Hippocampal formation (tissue), 2 donors: ENCODE measurements at places on chromosomes 7 and 10.

- DNase-seq, result no peak
These were observed 143.8 kb downstream of the KCNMA1 start for GRCh38 chr10:77493851-77494261.

DNA sequence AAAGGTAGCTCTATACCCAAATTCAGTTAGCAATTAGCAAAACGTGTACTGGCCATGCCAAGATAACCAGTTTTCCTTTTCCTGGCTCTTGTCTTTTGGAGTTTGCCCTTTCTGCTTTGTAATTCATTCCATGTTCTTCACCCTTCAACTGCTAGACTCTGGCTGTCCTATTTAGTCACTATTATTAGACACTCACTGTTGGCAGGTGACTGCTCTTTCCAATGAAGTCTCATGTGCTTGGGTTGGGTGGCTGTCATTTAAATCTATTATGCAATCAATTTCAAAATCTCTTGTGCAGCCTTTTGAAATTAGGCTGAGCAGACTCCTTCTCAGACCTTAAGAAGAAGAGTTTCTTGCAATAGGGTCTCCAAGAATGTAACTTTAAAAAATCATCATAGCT lies 266.5 kb downstream of the GPR158 start:
- DNase-seq, result no peak

GRCh38 chr7:147231275-147231674 lies 1114.7 kb downstream of the CNTNAP2 start:
- no peak for DNase-seq

DNA sequence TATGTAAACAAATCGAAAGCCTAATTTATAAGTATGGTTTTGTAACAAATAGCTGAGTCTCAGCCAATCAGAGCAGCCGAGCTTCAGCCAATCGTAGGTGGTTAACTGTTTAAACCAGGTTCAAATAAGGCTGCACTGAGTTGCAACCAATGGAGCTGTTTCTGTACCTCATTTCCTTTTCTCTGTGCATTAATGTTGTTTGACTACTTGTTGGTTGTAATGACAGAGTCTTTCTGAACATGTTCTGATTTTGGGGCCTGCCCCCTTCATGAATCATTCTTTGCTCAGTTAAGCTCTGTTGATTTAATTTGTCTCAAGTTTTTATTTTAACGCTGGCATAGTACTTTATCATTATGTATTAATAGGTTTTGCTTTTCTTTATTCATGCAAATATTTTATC lies 14.6 kb downstream of the OTUD1 start:
- no peak for DNase-seq

- DNase-seq, result no peak
These were observed 134.4 kb upstream of the LYZL2 start for GRCh38 chr10:30763918-30764317.

- DNase-seq, result no peak
These were observed 45.8 kb downstream of the PRR15 start for GRCh38 chr7:29609162-29610037.

- DNase-seq, result no peak
These were observed 15.3 kb upstream of the SKAP2 start for GRCh38 chr7:26879671-26880070.

DNA sequence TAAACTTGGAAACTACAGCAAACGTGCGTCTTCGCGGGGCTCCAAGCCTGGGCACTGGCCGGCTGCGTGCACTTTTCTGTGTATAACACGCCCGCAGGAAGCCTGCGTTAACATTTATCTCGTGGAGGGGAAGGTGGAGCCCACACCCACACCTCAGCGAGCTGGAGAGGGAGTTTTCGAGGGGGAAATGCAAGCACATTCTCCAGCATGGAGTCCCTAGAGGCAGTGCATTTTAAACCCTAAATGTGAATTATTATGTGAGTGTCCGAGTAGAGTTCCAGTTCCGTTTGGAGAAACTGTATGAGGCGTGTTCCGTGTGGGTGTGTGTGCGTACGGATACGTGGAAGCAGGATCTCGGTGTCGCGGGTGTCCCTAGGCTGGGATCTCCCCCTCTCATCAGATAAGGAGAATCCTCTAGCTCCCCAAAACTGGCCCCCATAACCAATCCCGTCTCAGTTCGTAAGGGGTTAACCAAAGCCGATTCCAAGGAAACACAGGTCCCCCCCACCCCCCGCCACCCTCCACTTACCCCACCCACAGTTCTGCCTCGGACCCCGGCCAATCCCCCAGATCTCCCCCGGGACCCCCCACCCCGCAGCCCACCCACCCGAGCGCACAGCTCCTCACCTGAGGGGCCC lies 403 bp downstream of the CDK6 start:
- DNase-seq, result no peak

- no peak for DNase-seq
These were observed 14.3 kb downstream of the EFCAB10 start for GRCh38 chr7:105567024-105567423.

DNA sequence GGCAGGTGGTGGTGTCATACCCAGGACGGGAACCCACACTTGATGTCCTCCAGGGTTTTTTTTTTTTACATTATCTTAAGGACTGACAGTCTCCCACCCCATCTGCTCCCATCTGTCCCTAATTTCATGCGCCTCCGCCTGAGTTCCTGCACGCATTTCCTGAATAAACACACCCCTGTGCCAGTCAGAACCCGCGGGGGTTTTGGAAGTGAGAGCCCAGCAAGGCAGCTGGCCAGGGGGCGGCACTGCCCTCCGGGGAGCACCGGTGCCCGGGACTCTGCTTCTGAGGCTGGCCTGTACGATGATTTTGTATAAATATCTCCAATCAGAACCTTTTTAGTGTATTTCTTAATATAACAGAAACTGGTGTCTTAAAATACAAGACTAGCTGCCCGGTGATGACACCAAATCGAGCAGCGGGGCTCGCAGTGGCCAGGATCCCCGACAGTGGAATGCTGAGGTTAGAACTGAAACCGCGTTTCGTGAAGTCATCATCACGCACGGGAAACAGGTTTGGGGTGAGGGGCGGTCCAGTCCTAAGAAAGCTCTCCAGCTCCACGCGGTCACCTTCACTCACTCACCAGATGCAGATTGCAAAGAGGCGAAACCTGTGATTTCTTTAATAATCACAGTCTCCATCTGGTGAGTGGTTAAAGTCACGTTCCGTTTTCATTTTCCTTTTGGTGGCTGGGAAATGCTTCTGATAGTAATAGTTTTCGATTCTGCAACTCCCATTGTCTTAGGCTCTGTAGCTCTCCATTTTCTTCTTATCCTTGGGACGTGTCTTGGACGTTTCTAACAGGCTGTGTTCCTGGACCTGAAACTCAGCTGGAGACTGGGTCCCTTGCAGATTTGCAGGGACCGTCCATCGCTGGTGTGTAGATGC lies 19.7 kb downstream of the BNIP3 start:
- DNase-seq, result no peak

DNA sequence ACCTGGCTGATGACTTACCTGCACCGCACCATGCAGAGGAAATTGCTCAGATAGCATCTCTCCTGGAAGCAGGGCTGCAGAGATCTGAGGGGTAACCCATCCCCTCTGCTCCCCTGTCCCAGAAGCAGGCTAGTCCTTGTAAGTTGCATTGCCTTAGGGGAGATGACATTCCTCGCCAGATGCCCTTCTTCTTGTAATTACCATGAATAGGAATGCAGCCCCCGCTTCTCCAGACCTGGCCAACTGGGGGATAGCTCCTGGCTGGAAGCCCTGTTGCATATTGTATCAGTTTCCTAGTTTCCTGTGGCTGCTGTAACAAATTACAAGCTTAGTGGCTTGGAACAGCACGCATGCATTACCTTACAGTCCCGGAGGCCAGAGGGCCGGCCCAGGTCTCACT lies 47.5 kb upstream of the EN2 start:
- DNase-seq, result no peak

DNA sequence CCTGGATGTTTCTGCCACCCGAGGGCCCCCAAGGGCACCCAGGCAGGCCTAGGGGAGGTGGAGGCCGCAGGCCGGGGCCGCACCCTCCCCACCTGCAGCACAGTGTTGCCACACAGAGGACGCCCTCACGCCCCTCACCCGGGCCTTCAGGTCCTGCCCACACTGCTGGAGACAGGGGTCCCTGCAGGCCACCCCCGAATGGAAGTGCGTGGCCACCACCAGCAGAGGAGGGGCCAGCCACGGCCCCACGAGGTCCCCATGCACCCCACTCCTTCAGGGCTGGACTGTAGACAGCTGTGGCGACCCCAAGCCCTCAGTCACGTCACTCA lies 35.4 kb downstream of the ADAP1 start:
- no peak for DNase-seq

- no peak for DNase-seq
These were observed 75.9 kb downstream of the ELMO1 start for GRCh38 chr7:37372750-37373149.

DNA sequence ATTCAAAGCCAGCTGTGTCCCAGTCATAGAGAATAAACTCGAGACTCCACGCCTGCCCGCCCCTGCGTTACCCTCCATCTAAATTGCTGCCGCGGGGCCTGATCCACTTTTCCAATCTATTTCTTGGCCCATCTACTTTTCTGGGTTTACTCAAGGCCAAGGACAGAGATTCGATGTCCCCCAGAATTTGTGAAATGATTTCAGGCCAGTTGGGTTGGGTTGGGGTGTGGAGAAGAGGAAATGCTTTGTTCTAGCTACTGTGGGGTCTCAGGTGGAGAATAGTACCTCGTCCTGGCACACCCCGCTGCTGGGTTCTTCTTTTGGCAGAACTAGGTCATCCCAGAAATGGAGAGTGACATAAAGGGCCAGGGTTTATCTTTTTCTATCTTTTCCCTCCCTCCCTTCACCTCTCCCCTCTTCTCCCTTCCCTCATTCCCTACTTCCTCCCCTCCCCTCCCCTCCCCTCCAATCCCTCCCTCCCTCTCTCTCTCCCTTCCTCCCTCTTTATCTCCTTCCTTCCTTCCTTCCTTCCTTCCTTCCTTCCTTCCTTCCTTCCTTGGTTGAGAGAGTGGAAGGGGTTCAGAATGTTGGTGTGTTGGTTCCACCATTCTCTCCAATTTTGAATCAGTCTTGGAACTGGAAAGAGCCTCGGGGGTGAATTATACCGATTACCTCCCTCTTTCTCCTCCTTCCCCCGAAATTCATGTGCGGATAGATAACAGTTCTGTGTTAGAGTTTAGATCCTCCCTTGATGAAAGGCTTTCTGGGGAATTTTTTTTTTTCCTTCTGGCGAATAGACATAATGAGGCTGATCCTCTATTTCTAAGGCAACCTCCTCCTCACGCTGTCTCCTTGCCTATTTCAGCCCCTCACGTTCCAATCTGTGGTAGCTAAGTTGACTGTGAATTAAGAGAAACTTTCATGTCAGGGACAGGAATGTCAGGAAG lies 1.2 kb upstream of the TMEM229A start:
- DNase-seq, result no peak

GRCh38 chr10:6918305-6918704 lies 338.2 kb upstream of the PRKCQ start:
- no peak for DNase-seq

- no peak for DNase-seq
These were observed 39.7 kb upstream of the SAMD8 start for GRCh38 chr10:75071756-75072155.

- no peak for DNase-seq
These were observed 113.1 kb upstream of the RNF32 start for GRCh38 chr7:156527458-156527890.

GRCh38 chr7:156892081-156892800 lies 742 bp downstream of the LMBR1 start:
- DNase-seq, result no peak

DNA sequence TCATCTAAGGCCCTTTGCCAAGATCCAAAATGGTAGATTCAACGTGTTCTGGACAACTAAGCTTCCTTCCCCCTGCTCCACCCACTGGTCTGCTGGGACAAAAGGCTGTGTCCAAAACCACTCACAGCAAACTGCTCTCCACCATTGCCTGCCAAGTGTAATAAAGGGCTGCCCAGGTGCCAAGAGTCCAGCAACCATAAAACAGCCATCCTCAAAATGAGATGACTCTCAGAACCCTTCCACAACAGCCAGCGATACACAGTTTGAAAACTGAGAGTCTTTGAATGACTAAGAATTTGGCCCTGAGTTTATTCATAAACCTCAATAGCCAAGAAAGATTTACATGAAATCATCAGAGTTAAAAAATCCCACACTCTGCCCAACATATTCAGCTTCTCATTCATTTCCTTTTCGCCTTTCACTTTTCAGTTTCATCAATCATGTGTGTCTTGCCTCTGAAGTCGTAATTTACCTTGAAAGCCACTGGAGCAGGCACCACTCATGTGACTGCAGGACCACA lies 658.1 kb upstream of the MGMT start:
- no peak for DNase-seq

DNA sequence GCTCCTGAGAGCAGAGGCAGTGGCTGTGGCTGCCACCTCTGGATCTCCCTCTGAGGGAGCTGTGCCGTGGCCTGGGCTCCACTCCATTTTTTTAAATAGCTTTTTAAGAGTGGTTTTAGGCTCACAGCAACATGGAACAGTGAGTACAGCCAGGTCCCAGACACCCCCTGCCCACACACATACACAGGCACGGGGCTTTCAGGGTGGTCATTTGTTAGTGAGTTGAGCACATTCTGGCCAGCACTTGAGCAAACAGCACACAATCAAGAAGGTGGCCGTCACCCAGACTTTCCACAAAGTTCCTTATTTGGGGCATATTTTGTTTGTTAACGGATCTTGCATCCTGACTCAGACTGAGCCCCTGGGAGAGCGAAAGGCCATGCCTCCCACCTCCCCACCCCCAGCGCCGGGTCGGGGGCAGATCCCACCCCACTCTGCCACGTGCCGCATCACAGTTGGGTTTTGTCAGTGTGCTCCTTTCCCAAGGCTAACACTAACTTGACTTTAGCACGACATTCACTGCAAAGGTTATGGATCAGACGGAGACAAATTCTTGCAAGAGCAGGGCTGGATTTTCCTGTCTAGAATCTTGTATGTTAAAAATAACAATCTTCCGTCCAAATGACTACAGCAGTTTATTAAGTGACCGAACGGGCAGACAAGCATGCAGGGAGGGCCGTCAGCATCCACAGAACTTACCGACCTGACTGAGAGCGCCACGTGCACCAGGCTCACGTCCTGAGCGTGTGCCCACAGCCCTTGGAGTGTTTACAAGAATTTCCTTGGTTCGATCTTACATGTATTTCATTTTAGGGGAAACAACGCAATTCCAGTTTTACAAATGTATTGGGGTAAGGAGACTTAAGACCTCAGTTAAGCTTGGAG lies 156.5 kb upstream of the NPS start:
- no peak for DNase-seq
